Chondrocyte (in vitro differentiated cells): ENCODE measurements at places on chromosomes 12 and 14.

DNA sequence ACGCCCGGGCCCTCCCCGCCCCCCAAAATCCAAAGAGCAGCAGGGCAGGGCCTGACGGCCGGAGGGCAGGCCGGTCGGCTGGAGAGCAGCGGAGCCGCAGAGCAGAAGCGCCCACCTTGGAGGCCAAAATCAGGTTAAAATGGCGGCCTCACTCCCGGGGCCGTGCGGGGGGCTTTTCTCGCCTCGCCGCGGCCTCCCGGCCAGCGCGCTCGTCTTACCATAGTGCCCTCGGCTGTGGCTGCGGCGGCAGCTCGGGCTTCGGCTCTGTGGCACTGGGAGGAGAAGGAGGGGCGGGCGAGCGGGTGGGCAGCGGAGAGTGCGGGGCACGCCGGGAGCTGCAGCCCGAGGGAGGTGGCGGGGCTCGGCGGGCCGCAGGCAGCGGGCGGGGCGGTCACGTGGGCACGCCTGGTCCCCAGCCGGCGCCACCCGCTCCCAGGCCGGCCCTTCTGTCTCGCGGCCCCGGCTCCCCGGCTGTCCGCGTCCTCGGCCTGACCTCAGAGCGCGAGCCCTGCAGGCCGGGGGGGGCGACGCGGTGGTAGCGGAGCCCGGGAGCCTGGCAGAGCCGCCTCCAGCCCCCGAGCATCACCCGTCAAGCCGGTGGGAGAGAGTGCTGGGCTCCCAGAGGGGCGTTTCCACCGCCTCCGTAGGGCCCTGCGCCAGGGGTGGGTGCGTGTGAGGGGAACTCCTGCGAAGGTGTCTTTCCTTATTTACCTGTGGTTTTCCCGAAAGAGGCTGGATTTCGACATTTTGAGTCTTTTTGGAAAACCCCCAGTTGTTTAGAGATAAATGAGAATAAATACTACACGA, at the start of gene CFL2:
CFL2 (minus strand) TSS at position 274 of the 807 bp plus-strand sequence; CDS start at position 221, 53 bp downstream.
- H3K27me3 ChIP-seq: no peaks in the 10 kb centered on the region
- H3K4me1 ChIP-seq: peaks cover 55% of the 10 kb centered on the region
- peaks cover 3% of the 10 kb centered on the region for H3K36me3 ChIP-seq
- H3K27ac ChIP-seq: peak within 1 kb of the TSS; percentile 94
- peak within 1 kb of the TSS; percentile 92 for H3K4me3 ChIP-seq
- no peak for DNase-seq

DNA sequence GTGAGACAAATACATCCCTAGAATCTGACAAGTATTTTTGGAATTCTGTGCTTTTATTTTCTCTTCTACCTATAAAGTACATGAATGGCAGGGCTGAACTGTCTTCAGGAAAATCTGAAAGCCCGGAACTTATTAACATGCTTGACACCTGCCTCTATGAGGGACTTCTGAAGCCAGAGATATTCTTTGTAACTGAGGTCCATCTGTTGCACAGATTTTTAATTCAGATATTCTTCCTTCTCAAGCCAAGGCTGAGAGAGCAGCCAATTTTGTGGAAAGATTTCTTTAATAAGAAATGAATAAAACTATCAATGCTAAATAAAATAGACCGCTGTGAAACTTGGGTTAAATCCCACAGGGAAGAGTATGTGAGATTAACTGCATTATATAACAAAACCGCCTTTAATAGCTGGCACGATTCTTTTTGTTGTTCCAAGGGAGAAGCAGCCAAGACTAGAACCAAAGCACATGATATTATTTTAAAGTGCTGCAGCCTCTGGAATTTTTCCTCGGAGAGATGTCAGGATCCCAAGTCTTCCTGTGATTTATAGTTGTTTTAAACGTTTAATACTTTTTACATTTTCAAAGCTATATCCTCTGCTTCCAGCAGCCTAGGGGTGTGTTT, 148.9 kb downstream of the CRADD start:
- no peak for DNase-seq
- H3K27ac ChIP-seq: no peak overlapping the region
- no peaks in the 10 kb centered on the region for H3K27me3 ChIP-seq

DNA sequence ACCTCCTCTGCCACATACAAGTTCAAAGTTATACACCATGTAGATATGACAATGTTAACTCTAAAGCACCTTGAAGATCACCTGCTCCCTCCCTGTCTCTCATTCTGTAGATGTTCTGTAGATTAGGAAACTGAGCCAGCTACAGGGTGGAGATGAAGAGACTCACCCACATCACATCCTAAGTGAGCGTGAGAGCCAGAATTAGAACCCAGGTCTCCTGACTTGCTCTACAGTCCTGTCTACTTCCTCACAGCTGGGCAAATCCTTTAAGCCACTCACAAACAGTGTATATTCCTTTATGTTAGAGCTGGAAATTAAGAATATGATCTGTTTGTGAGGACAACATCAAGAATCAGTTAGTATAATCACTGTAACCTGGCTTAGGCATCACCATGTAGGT, 1.8 kb downstream of the APPL2 start:
- no peaks in the 10 kb centered on the region for H3K36me3 ChIP-seq
- peak overlapping the region; percentile 82 for H3K4me3 ChIP-seq
- DNase-seq: no peak
- H3K4me1 ChIP-seq: peaks cover 68% of the 10 kb centered on the region
- peak overlapping the region; percentile 72 for H3K27ac ChIP-seq
- H3K27me3 ChIP-seq: no peaks in the 10 kb centered on the region

- no peaks in the 10 kb centered on the region for H3K27me3 ChIP-seq
- H3K4me3 ChIP-seq: peak overlapping the region; percentile 55
- H3K4me1 ChIP-seq: peaks cover 48% of the 10 kb centered on the region
- no peak for DNase-seq
These were observed 19.3 kb upstream of the CLEC2D start for GRCh38 chr12:9650151-9650576.

- H3K4me3 ChIP-seq: no peak overlapping the region
- no peaks in the 10 kb centered on the region for H3K4me1 ChIP-seq
- H3K27ac ChIP-seq: no peak overlapping the region
- DNase-seq: no peak
- peaks cover 2% of the 10 kb centered on the region for H3K36me3 ChIP-seq
- H3K27me3 ChIP-seq: no peaks in the 10 kb centered on the region
These were observed 11.8 kb upstream of the SYNE2 start for GRCh38 chr14:63840981-63841380.

GRCh38 chr12:120537856-120538220, 3.7 kb downstream of the RNF10 start:
- H3K27me3 ChIP-seq: no peaks in the 10 kb centered on the region
- H3K36me3 ChIP-seq: no peaks in the 10 kb centered on the region
- H3K4me1 ChIP-seq: peaks cover 60% of the 10 kb centered on the region
- no peak for DNase-seq
